Stimulated activated CD4-positive, alpha-beta T cell treated with anti-CD3 and anti-CD28 coated beads, Interleukin-15, amount 100 ng/mL, for 1 hour (primary cell): ENCODE measurements at places on chromosomes 7 and 10.

- DNase-seq: no peak
Observed at GRCh38 chr10:32877915-32878314, 80.1 kb downstream of the ITGB1 start.

- DNase-seq: no peak
Observed at GRCh38 chr7:135197343-135197742, 14.0 kb downstream of the WDR91 start.

- no peak for DNase-seq
Observed at GRCh38 chr7:98456866-98457265, 56.0 kb upstream of the BAIAP2L1 start.

DNA sequence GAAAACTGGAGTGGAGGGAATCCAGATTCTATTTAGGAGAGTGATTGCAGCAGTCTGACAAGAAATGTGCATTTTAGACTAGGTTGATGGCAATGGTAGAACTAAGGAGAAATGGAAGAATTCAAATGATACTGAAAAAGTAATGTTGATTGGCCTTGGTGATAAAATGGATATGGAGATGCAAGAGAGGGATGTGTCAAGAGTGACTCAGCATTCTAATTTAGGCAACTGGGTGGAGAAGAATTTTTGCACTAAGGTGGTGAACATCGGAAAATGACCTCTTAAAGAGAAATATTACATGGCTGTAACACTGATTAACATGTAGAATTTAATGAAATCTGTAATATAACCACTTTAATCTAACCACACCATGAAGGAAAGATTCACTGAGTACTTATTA lies 806.5 kb downstream of the PHTF2 start:
- no peak for DNase-seq

GRCh38 chr10:86206240-86206579 lies 160.4 kb downstream of the GRID1 start:
- no peak for DNase-seq

GRCh38 chr10:15197276-15197675 lies 28.8 kb upstream of the NMT2 start:
- DNase-seq: no peak

GRCh38 chr10:70576803-70577517 lies 25.6 kb downstream of the PRF1 start:
- no peak for DNase-seq

GRCh38 chr7:27082171-27082570 lies 13.6 kb downstream of the HOXA1 start:
- DNase-seq: no peak

DNA sequence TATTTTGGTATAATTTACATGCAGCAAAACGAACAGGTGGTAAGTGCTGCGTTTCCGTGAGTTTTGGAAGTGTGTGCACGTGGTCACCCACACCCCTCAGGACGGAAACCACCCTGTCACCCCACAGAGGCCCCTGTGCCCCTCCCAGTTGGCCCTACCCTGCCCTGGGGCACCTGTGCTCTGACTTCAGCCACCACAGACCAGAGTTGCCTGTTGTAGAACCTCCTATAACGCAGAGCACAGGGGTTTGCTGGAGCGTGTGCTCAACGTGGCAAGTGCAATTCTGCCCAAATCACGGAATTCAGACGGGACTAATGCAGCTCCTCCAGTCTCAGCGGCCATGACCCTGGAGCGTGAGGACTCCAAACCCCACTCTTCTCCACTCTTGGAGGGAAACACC lies 9.6 kb upstream of the CFAP46 start:
- DNase-seq: no peak

- no peak for DNase-seq
Observed at GRCh38 chr10:30583778-30584415, 45.7 kb downstream of the LYZL2 start.

DNA sequence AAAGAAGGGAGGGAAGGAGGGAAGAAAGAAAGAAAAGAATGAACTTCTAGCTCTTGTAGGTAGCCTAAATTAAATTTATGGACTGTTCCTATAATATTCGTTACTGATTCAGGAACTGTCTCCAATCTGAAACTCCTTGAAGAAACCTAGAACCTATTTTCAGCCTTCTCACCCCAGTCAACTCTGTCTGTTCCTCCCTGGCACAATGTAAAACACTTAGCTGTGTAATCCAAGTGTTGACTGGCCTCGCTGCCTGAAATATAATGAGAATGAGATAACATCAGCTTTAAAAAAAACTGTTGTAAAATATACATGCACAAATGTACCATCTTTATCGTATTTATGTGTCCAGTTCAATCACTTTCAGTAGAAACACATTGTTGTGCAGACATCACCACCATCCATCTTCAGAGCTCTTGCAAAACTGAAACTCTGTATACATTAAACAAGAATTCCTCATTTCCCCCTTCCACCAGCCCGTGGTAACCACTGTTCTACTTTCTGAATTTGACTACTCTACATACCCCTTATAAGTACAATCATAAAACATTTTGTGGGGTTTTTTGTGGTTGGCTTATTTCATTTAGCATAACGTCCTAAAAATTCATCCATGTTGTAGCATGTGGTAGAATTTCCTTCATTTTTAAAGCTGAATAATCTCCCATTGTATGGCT lies 6.3 kb upstream of the C7orf33 start:
- no peak for DNase-seq

- no peak for DNase-seq
Observed at GRCh38 chr10:122375679-122376160, 1.2 kb downstream of the PLEKHA1 start.

DNA sequence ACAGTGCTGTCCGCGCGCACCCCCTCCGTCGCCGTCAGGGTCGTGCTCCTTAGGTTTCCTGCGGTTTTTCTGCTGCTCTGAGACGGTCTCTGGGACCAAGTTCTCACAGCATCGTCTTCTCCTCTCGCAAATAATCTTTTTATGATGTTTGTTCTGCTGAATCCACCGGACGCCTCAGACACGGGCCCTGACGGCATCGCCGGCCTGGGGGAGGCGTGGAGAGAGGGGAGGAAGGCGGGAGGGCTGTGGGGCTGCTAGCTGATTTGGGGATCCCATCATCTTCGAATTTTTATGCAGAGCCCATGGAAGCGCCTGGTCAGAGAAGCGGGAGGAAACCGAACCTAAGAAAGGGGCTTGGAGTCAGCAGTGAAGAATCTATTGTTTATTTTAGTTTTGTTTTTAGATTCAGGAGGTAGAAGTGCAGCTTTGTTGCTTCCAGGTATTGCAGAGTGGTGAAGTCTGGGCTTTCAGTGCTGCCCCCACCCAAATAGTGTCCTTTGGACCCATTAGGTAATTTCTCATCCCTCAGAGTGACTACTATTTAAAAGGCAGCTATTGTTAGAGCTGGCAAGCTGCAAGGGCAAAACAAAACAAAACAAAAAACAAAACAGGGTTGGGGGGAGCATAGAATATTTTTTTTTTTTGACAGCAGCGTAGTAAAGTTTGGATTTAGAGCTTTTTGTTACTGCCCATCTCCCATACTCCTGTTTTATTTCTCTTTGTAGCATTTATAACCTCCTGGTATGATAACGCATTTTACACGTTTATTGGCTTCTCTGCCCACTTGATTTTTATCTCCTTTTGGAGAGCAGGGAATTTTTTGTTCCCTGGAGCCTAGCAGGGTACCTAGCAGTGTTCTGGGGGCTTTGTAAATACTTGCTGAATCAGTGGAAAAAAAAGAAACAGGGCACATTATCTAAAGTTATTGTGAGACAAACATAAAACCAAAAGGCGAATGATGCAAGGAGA lies 92.6 kb downstream of the SPAG6 start:
- DNase-seq: no peak

- no peak for DNase-seq
Observed at GRCh38 chr7:116906391-116906790, 44.0 kb downstream of the CAPZA2 start.

GRCh38 chr10:70762441-70763175 lies 22.6 kb downstream of the TBATA start:
- DNase-seq: no peak

GRCh38 chr7:23254051-23254681 lies 7.6 kb downstream of the GPNMB start:
- DNase-seq: no peak

GRCh38 chr10:30531751-30532530 lies 97.6 kb downstream of the LYZL2 start:
- DNase-seq: no peak

GRCh38 chr7:122260336-122260735 lies 44.2 kb downstream of the FEZF1 start:
- no peak for DNase-seq

GRCh38 chr7:82624337-82624736 lies 180.8 kb upstream of the CACNA2D1 start:
- no peak for DNase-seq

DNA sequence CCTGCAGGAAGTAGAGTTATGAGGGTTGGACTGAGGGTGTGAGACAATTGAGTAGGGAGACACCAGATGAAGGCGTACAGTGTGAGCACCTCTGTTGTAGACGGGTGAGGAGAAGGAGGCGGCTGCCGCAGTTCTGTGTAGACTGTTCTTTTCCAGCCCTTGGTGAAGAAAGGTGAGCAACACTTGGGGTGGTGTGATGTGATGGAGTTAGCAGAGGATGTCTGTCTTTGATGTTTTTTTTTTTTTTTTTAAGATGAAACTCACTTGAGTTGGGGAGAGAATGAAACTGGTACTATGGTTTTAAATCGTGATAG lies 42.8 kb upstream of the RNF216 start:
- peak; percentile 21 for DNase-seq
